ENCODE measurements at places on chromosomes 2 and 18.

- no peak for DNase-seq
Measured at GRCh38 chr2:60157283-60157682, 396.2 kb downstream of the BCL11A start.

DNA sequence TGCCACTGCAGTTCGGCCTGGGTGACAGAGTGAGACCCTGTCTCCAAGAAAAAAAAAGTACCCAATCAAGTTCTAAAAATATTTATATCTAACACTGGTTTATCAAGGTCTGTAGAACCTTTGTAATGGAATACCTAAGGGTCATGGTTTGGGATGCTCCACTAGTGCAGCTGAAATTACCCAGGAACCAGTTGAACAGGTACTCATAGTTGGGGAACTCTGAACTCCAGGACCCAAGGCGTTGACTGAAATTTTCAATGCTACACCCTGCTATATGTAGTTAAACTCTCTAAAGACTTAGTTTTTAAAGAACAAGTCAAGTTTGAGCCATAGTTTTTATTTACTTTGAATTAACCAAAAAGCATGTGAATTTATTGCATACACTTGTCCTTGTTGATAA lies 55.1 kb downstream of the FAM117B start:
- no peak for DNase-seq

DNA sequence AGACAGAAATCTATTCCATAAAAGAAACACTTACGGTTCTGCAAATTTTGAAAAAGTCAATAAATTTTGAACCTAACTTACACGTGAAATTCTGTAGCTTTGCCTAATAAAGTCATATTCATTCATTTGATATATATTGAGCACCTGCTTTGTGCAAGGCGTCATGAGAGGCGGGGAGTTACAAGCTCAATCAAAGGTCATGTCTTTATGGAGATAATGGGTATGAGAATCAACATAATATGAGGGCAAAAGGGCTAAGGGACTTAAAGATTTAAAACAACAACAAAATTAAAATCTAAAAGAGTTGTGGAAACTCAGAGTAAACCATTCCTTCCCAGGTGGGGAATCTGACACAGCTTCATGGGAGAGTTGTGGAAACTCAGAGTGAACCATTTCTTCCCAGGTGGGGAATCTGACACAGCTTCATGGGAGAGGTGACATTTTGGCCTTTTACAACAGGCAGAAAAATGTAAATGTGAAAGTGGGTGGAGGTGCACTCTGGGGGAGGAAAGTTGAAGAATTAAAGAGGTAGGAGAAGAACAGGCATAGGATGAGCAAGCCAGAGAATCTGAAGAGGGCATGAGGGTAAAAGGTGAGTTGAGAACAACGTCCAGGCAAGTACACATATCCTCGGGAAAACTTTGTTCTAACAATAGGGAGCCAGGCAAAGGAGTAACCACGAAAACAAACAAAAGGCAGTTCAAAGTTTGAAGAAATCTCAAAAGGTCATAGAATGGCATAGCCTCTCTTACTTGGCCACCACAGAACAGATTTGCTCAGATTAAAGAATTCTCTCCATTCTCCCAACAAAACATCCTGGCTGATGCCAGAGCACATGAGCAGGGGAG lies 49.5 kb upstream of the CD226 start:
- DNase-seq: no peak

GRCh38 chr18:8735274-8735673 lies 29.9 kb downstream of the MTCL1 start:
- no peak for DNase-seq

DNA sequence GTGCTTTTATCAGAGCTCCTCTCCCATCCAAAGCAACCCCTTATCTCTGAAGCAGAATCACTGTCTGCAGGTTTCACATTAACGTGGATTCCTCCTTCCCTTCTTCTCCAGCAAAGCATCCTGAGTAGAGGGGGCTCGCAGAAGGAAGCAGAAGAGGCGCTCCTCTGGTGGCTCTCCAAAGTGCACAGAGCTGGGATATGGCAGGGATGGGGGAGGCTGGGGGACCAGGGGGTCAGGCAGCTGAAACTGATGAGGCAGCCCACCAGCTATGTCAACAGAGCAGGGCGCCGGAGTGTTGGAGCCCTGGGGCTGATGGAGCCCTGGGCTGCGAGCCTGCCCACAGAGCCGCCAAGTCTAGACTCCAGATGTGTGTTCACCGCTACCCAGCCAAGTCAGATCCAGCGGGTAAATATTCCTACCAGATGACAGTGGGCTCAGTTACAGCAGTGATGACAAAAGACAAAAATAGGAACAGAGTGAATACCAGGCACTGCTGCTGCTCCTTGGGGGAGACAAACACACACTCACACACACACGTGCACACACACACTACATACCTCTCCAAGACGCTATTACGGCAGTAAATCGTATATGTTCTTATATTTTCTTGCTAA lies 678.3 kb upstream of the ID2 start:
- DNase-seq: no peak

DNA sequence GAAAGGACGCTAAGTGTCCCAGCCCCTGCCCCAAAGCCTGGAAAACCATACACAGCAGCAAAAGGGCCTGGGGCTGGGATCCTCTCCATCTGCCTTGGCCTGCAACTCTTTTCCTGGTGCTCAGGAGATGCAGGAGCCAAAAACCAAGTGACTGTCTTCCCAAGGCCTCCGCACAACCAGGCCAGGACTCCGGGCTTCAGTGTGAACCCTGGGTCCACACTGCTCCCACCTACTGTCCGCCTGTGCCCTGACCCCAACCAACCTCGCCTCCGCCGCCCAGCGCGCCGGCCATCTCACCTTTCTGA lies 1.1 kb downstream of the FEV start:
- DNase-seq: no peak

DNA sequence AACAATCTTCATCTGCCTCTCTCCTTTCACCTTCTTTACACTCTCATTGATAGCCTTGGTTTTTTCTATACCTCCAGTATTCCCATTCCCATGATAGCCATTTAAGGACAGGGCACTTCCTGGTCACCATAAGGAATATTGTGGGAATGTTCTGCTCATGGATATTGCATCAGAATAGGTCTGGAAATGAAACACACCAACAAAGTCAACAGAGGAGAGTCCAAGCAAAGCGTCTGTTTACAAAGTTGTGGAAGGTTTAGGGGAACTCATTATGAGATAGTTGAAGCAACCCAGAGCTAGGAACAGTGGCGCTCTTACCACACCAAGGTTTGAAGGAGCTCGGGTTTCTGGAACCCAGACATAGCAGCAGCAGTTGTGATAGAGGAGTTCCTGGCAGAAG lies 150.3 kb upstream of the TNP1 start:
- DNase-seq: no peak

- DNase-seq: no peak
Measured at GRCh38 chr2:30877833-30878232, 70.6 kb upstream of the CAPN13 start.

GRCh38 chr18:44679056-44679913 lies 1.4 kb upstream of the SETBP1 start:
- peak; percentile 56 for DNase-seq

GRCh38 chr2:70070542-70071268 lies 16.6 kb upstream of the PCBP1 start:
- DNase-seq: peak; percentile 79

- DNase-seq: no peak
Measured at GRCh38 chr2:216574046-216574445, 59.2 kb upstream of the IGFBP2 start.

DNA sequence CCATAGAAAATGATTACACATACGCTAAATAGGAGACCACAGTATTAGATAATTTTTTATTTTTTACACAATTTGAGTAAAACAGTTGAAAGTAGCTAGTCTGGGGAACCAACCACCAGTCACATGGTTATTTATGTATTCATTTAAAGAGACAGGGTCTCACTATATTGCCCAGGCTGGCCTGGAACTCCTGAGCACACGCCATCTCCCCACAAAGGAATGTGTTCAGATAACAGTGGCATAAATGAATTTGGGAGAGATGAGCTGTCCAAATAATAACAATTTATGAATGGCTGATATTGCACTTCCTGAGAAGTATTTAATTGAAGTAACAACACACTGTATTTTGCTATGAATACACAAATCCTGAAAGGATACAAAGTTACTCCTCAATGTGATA lies 39.7 kb downstream of the KIDINS220 start:
- DNase-seq: no peak

DNA sequence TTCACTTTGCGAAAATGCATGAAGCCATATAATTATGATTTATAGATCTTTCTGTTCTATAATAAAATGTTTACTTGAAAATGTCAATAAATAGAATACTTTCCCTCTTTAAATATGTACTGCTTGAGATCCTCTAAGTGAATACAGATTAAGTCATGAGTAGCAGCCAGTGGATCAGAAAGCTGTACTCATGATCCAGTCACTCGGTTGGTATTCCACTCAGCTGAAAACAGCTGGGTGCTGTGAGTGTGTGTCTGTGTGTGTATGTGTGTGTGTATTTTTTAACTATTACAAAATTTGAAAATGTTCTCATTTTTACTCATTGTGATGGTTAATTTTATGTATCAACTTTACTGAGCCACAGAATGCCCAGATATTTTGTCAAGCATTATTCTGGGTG lies 141.6 kb upstream of the CYP26B1 start:
- DNase-seq: no peak

- DNase-seq: no peak
Measured at GRCh38 chr2:26639685-26640243, 1.4 kb downstream of the CIB4 start.

- DNase-seq: no peak
Measured at GRCh38 chr2:71389384-71390072, 57.9 kb downstream of the ZNF638 start.

DNA sequence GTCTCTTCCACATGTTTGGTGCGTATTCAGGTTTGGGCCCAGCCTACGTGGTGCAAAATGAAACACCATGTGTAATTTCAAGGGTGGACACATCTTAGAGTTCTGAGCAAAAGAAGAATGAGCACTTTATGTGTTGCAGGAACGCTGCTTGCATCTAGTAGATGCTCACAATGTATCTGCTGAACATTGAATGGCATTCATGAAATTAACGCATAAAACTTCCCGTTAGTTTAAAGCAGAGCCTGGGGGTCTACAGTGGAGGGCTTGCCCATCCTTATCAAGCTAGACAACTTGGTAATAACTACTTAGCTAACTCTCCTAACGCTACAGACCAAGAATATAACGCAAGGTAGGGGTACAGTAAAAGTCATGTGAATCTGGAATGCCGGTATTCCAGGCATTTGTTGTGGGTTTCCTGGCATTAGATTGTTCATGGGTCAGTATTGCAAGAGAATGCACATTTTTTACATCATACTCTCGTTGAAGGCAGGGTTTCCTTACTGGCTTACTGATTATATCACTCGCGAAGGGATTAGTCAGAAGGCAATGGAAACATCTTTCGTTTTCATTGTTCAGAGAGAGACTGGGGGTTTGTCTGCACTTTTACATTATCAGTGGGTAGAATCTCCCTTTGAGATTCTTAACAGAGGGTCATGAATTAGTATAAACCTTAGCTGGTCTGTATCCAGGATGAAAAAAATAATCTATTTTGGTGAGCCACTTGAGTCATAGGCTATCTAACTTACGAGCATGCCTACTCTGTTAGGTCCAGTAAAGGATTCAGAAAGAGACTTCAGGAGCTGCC lies 229.5 kb upstream of the EPAS1 start:
- DNase-seq: no peak

DNA sequence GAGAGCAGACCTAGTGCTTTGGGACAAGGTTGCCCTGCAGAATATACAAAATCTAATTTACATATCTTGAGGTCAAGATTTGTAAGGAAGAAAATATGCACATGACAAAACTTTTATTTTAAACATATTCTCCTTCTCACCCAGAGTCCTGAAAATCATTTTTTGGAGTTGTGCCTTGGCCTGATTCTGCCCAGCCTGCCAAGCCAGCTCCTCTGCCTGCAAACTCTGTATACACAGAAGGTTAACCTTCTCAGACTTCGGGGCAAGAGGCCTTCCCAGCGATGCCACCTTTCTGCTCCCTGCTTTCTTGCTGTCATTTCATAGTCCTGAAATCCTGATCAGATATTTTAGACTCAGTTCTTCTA lies 95.8 kb upstream of the CAVIN2 start:
- no peak for DNase-seq

DNA sequence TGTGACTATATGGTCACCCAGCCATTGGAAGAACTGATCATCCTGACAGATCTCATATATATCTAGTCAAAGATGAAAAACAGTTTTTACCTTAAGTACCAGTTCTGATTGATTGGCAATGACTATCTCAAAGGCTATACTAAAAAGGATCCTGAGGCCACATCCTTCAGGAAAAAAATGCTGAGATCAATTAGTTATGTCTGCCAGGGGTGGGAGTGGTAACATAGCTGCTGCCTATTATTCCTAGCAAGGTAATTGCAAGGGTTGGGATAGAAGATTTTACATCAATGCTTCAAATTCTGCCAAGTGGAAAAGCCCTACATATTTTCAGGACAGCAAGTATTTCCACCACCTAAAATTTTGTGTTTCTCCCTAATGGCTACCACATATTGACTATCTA lies 114.7 kb downstream of the C1D start:
- no peak for DNase-seq

GRCh38 chr2:2827761-2828221 lies 496.7 kb upstream of the MYT1L start:
- no peak for DNase-seq

All from CD4-positive, alpha-beta memory T cell (primary cell).